ENCODE measurements at places on chromosomes 7 and 10. TPM values are rescaled to one million over a fixed set of nuclear protein-coding genes. Genes with fewer than 3 reads are reported as not detected.

DNA sequence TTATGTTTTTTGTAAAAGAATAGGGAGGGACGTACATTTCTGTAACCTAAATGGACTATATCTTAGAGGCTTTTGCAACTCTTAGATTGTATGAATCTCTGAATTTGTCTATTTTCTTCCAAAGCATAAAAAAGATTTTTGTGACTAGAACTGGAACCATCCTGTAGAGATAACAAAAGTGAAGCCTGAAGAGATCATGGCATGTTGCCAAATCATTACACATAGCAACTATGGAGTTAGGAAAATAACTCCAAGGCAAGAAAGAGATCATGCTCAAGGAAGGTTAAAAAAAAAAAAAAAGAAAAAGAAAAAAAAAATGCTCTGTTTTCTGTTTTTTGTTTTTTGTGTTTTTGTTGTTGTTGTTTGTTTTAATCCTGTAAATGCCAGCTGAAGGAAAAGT lies 567.7 kb upstream of the ZWINT start:
- no peaks in the 10 kb centered on the region for H3K4me1 ChIP-seq
- H3K27ac ChIP-seq: no peak overlapping the region
- H3K36me3 ChIP-seq: no peaks in the 10 kb centered on the region
- H3K27me3 ChIP-seq: no peaks in the 10 kb centered on the region
- DNase-seq: no peak

DNA sequence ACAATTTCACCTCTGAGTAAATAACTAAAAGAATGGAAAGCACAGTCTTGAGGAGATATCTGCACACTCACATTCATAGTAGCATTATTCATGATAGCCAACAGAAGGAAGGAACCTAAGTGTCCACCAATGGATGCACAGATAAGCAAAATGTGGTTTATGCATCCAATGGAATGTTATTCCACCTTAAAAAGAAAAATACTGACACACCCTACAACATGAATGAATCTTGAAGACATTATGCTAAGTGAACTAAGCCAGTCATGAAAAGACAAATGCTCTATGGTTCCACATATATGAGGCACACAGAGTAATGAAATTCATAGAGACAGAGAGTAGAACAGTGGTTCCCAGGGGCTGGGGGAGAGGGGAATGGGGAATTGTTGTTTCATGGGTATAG lies 6.5 kb upstream of the CCSER2 start:
- H3K27me3 ChIP-seq: no peaks in the 10 kb centered on the region
- H3K27ac ChIP-seq: no peak overlapping the region
- H3K36me3 ChIP-seq: no peaks in the 10 kb centered on the region
- H3K4me1 ChIP-seq: no peaks in the 10 kb centered on the region
- no peak for DNase-seq
- H3K4me3 ChIP-seq: no peak overlapping the region

The SLC29A3 gene
- total RNA-seq: 3.0 TPM

The SMIM30 gene
- total RNA-seq: 60.3 TPM

- H3K27me3 ChIP-seq: no peaks in the 10 kb centered on the region
- H3K4me1 ChIP-seq: peaks cover 43% of the 10 kb centered on the region
- DNase-seq: peak; percentile 94
Measured at GRCh38 chr10:61975391-61975932, 74.0 kb downstream of the ARID5B start.

- H3K4me3 ChIP-seq: no peak overlapping the region
- H3K27me3 ChIP-seq: no peaks in the 10 kb centered on the region
- no peaks in the 10 kb centered on the region for H3K36me3 ChIP-seq
Measured at GRCh38 chr7:157516911-157517781, 180.3 kb downstream of the DNAJB6 start.

- H3K4me1 ChIP-seq: peaks cover 5% of the 10 kb centered on the region
- H3K36me3 ChIP-seq: peaks cover 26% of the 10 kb centered on the region
- H3K27me3 ChIP-seq: no peaks in the 10 kb centered on the region
- DNase-seq: no peak
Measured at GRCh38 chr7:88201305-88201704, 18.5 kb downstream of the SRI start.

Measured in GM23248 (cell line).